ENCODE measurements at places on chromosomes 4 and X. TPM values are rescaled to one million over a fixed set of nuclear protein-coding genes. Genes with fewer than 3 reads are reported as not detected.

PDLIM3 gene
- total RNA-seq = 87.3 TPM

DNA sequence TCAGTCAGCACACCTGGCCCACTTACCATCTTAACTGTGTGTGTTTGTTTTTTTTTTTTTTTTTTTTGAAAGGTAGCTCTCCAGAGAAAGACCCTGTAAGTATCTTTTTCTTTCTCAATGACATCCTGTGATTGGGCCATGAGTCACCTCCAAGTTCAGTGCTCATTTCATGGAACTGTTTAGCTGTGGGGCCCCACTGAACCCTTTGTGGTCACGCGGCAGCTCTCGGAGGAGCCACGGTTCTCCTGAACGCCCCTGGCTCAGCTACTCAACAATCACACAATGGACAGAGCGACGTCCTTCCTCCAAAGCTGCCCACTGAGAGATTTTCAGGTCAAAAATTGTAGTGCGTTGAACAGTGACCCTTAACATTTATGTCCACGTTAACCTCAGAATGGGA lies 14.2 kb upstream of the IL3RA start:
- DNase-seq = no peak
- H3K27ac ChIP-seq = no peak overlapping the region
- H3K27me3 ChIP-seq = no peaks in the 10 kb centered on the region
- H3K36me3 ChIP-seq = no peaks in the 10 kb centered on the region
- no peaks in the 10 kb centered on the region for H3K4me1 ChIP-seq
- no peak overlapping the region for H3K4me3 ChIP-seq

DNA sequence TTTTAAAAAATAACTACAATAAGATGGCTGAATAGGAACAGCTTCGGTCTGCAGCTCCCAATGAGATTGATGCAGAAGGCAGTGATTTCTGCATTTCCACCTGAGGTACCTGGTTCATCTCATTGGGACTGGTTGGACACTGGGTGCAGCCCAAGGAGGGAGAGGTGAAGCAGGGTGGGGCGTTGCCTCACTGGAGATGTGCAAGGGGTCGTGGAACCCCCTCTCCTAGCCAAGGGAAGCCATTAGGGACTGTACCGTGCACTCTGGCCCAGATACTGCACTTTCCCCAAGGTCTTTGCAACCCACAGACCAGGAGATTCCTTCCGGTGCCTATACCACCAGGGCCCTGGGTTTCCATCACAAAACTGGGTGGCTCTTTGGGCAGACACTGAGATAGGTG lies 640.1 kb downstream of the IQCM start:
- H3K4me3 ChIP-seq = no peak overlapping the region
- H3K4me1 ChIP-seq = no peaks in the 10 kb centered on the region
- no peak for DNase-seq
- no peak overlapping the region for H3K27ac ChIP-seq

CT55 gene
- not detected for total RNA-seq

SLIT2 gene
- 13.4 TPM for total RNA-seq

DNA sequence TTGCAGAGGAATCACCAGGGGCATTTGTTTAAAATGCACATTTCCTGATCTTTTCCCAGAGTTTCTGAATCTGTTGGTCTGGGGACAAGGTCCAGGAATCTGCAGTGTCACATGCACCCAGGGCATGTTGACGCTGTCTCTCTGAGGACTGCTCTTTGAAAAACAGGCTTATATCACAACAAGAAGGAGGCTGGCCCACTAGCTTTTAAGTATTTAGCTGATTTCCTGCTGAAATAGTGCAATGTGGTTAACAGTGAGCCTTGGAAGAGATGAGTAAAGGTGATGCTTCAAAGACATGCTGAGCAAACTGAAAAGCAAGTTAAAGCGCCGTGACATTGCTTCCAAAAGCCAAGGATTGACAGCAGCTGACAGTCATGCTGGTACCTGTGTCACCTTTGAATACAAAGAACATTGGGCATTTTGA lies 18.6 kb upstream of the SEPSECS start:
- H3K4me3 ChIP-seq = no peak overlapping the region
- no peak for DNase-seq
- H3K27ac ChIP-seq = no peak overlapping the region
- no peaks in the 10 kb centered on the region for H3K27me3 ChIP-seq

CT47B1 gene
- total RNA-seq = not detected

- H3K36me3 ChIP-seq = no peaks in the 10 kb centered on the region
- no peaks in the 10 kb centered on the region for H3K27me3 ChIP-seq
- H3K27ac ChIP-seq = no peak overlapping the region
- H3K4me3 ChIP-seq = no peak overlapping the region
- DNase-seq = no peak
- no peaks in the 10 kb centered on the region for H3K4me1 ChIP-seq
Observed at GRCh38 chr4:87633243-87633642, 16.8 kb upstream of the DMP1 start.

All from SJSA1 (cell line).